ENCODE measurements at places on chromosomes 3 and 15.

DNA sequence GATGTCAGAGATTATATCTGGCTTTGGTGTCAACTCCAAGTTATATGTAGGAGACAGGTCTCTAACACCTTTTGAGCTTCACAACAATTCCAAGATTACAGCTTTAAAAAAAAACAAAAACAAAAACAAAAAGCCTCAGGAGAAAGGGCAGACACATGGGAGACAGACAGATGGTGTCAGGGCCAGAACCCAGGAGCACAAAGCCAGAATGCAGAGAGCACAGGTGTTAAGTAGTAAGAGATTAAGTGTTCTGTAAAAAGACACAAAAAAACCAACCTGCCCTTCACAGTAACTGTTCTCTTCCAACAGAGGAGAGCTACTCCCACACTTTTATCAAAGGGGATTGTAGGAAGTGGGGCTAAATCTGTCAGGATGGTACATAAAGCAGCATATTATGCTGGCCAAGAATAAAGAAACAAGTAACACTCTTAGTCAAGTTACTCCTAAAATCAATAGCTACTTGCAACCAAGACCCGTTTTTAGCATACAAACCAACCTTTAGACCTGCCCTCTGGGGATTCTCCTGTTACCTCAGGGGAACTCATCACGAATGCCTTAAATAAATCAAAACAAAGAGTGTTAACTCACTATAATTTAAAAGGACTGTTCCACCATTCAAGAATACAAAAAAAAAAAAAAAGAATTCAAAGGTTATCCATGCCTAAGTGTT, 5.9 kb downstream of the CPEB1 start:
- DNase-seq, result no peak

- no peak for DNase-seq
These were observed 665.4 kb upstream of the CBLB start for GRCh38 chr3:106534206-106534605.

GRCh38 chr3:172138792-172139507, 99.6 kb downstream of the FNDC3B start:
- no peak for DNase-seq

DNA sequence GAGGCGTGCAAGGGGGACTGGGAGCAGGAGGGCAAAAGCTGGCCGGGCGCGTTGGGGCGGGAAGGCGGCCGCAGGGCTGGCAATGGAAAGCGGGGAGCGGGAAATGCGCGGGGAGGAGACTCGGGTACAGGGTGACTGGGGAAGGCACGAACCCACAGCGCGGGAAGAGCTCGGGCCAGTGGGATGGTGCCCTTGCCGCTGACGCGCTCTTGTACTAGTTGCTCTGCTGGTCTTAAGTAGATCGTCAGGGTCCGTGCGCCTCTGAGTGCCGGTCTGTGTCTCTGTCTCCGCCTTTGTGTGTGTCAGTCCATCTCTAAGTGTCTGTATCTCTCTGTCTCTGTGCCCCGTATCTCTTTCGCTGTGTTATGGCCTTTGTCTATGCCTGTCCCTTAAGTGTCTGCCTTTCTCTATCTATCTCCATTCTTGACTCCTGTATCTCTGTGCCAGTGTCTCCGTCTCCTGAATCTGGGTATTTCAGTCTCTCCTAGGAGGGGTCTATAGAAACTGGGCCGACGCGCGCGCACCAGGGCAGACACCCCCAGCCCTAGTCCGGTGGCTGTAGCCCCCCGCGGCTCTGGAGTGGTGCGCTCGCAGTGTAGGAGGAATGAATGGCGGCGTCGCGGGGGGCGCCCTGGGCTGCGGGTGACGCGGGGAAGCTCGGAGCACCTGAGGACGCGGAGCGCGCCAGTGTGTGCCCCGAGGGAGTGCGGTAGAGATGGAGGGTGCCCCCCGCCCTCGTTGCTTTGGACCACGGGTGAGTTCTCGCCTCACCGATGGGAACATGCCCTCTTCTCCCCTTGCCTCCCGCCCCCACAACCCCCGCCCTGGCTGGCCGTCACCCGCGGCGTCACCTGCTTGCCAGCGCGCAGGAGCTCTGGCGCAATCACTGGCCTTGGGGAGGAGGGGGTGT, 756 bp upstream of the CAMK2N2 start:
- peak; percentile 89 for DNase-seq

DNA sequence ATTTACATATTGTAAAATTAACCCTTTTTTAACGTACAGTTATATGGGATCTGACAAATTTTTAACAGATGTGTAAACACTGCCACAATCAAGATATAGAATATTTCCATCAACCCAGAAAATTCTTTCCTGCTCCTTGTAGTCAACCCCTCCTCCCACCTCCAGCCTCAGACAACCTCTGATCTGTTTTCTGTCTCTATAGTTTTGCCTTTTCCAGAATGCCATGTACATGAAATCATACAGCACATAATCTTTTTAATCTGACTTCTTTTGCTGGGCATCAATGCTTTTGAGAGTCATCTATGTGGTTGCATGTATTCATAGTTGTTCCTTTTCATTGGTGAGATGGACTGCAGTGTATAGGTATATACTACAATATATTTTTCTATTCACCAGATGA, 153.0 kb downstream of the SMAD6 start:
- no peak for DNase-seq

GRCh38 chr15:54500330-54500729, 522.1 kb downstream of the UNC13C start:
- DNase-seq, result no peak

DNA sequence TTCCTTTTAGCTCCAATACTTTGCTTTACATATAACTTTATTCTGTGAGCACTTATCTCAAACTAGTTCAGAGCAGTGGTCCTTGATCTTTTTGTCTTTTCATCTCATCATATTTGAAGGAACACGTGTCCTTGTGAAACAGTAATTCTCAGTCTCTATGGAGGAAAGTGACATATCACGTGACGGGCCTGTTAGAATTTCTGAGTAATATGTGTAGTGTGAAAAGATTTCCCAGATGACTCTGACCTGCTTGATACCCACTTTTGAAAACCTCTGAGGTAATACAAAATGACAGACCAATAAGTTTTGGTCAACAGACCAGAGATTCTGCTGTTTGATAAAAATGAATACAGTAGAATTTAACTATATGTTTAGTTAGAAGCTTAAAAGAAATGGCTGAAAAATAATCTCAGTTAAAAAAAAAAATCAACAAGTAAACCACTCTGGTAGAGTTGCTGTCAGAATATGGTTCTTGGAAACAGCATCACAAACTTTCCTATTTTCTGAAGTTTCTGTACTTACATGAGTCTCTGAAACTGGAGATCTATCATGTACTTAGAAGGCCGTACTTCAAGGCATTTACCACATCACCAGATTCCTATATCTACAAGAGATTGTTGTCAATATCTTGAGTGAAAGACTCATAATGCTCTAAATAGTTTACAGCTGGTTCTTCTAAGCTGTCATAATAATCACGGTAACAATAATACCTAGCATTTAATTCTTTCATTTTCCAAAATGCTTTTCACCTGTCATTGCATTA, 590.2 kb upstream of the TBL1XR1 start:
- no peak for DNase-seq

DNA sequence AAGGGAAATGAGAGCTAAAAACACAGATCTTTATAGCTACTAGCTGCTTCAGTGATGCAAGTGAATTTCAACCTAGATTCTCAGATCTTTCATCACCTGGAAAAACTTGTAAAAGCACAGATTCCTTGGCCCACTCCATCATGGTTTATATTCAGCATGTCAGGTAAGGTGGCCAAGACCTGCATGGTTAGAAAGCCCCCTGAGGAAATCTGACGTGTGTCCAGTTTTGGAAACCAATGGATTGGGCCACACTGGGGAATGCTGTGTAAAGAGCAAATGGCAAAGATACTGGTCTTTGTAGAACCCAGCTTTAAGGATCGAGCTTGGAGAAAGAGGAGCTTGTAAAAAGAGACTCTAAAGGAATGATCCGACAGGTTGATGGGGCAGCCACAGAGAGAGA, 397.0 kb upstream of the ARRDC4 start:
- DNase-seq, result no peak

DNA sequence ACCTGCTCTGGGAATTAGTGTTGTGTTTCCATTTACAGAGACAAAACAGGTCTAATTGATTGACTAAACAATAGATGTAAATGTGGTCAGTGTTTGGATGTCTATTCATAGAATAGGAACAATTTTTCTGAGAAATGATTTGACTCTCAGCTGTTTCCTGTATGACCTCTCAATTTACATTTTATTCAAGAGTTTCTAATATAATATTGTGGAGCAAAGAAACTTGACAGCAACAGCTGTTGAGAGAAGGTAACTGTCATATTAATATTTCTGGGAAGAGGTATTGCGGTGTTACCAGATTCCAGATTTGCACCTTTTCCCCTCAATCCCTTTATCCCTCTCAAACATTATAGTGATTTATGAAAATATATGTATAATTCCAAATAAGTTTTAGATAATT, 3.7 kb upstream of the NR1I2 start:
- DNase-seq, result no peak
